ENCODE measurements at places on chromosomes 6 and 20. TPM values are rescaled to one million over a fixed set of nuclear protein-coding genes. Genes with fewer than 3 reads are reported as not detected.
A peak's percentile ranks its signal among the peaks of the same experiment; 100 is the strongest.

SPATA25 gene
- total RNA-seq = 0.49 TPM

SLC44A4 gene
- total RNA-seq = 0.20 TPM

KHDC1 gene
- 1.2 TPM for total RNA-seq

DNA sequence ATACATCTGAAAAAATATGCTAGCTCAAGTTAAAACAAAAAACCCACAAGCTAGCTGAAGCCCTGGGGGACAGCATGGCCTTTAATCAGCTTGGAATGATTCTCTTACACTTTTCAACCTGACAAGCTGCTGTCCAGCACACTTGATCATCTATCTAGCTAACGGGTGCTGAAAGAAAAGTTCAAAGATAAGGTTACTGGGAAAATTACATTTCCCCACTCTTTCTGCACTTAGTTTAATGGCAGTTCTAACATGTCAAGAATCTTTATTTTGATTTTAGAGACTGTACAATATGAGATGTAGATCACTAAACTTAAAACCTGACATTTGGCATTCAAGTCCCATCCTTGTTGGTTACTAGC, 53.4 kb downstream of the STK4 start:
- DNase-seq = no peak

DNA sequence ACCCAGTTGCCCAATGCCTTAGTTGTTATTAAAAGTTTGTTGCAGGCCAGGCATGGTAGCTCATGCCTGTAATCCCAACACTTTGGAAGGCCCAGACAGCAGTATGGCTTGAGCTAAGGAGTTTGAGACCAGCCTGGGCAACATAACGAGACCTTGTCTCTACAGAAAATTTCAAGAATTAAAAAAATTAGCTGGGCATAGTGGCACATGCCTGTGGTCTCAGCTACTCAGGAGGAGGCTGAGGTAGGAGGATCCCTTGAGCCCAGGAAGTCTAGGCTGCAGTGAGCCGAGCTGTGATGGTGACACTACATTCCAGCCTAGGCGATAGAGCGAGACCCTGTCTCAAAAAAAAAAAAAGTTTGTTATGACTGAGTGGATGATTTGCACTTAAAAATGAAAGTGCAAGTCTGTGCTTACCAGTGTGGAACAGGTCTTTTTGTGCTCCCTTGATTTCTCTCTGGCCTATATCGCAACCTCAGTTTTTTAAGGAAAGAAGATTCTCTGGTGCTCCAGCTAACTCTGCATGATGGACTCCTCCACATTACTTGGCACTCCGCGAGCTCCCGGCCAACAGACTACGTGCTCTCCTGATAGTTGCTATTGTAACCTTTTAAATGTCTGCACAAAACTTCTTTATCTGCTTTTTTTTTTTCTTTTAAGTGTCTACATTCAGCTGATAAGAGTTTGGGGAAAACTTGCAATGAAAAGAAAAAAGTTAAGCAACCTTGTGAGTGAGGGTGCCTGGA, 22.1 kb downstream of the ZKSCAN3 start:
- no peak for DNase-seq

DNA sequence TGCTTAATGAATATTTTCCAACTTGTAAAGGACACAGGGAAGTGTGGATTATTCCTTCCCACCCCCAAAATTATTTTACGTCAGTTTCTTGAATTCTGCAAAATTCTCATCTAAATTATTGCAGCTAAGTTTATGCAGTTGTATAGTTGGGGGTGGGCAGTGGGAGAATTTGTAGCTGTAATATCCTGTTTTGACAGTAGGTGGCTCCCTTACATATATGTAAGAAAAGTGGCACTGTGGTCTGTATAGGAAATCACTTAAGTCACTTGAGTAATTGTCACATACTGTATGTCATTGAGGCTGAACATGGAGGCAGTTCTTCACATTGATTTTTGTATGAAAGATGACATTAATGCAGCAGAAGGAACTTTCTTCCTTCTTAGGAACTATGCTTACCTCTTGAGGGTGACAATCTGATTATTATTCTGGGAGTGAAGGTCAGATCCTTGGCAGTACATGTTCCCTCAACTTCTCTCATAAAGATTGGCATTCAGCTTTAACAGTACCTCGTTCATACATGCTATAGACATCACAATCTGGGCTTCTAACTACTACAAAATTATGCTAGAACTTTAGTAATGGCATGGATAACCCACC, 14.6 kb upstream of the CFAP206 start:
- DNase-seq = peak; percentile 4

- no peak for DNase-seq
Observed at GRCh38 chr6:36519352-36519751, 27.9 kb downstream of the STK38 start.
